Foreskin keratinocyte (primary cell): ENCODE measurements at places on chromosomes 5 and 9. TPM values are rescaled to one million over a fixed set of nuclear protein-coding genes. Genes with fewer than 3 reads are reported as not detected.

DNA sequence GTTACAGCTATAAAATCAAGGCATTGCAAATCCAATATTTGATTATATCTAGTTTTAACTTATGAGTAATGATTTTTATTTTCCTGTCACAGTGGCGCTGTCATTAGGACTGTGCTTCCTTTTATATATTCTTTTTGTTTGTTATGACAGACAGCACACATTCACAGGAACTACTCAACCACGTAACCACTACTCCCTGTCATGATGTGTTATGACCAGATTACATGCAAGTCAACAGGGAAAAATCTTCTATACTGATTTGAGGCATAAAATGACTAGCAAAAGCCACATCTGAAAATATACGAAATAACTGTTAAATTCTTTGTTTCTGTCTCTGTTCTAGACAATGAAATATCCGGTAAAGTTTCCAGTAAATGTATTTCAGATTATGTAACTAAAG, 25.4 kb downstream of the SREK1 start:
- no peak for DNase-seq

- DNase-seq = peak; percentile 51
These were observed 4.0 kb downstream of the MYOZ3 start for GRCh38 chr5:150665044-150665443.

- no peak for DNase-seq
These were observed 26.2 kb upstream of the LMX1B start for GRCh38 chr9:126587187-126588185.

- no peak for DNase-seq
These were observed 35.2 kb upstream of the PSD2 start for GRCh38 chr5:139760066-139761056.

- peak; percentile 34 for DNase-seq
These were observed 107.4 kb upstream of the LHFPL2 start for GRCh38 chr5:78755822-78756429.

DNA sequence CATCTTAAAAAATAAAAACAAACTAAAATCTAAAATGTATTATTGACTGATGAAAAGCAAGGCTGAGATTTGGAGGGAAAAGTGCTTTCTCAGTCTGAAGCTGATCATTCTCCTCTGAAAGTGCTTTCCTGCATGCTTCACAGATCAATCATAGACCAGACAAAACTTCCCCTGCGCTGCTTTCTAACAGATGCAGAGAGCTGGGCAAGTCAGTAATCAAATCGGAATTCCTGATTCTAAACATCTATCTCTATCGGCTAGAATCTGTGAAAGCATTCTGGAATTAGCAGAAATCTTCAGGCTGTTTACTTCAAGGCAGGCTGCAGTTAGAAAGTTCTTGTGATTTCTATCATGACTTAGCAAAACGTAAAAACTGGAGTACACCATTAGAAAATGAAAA, 15.6 kb upstream of the FAM81B start:
- no peak for DNase-seq

DNA sequence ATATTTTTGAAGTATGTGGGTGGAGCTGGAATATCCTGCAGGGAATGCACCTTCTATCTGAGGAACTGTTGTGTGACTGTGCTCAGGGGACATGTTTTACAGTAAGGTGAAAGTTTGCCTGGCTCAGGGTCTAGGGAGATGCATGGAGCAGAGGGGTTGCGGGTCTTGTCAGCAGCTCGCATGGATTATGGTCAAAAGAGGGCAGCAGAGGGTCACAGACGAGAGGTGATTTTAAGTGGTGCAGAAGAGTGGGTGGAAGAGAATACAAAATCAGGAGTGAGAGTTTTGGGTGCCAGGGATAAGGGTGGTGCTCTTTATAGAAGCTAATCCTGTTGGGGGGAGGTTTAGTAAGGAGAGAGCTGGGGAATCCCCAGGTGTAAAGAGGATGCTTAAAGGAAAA, 53.5 kb upstream of the GRIN3A start:
- DNase-seq = no peak

DNA sequence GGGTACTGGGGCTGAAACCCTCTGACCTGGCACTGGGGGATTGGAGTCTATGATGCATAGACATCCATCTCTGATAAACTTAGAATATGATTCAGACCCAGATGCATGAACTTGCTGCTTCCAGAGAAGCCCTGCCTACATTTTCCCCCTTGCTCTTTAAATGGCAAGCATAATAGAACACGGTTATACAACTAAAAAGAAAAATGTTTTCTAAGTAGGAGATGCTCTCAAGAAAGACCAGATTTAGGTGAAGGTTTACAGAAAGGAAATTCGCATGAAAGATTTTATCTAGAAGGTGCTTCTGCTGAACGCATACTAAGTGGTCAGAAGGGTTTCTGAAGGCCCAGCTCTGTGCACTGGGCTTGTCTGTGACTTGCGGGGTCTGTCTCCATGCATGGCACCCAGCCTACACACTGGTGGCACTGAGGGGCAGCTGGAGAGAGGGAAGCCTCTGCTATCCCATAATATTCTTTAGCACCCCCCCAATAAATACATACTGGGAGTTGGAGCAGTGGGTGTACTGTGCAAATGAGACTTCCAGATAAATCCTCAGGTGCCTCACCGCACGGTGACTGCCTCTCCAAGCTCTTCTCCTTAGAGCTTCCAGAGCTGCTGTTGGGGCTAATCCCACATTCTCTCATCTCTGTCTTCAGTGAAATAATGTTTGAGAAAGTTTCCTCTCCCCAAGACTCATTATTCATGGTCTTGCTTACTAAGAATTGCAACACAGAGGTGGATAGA, 114.6 kb downstream of the FSTL4 start:
- no peak for DNase-seq

DNA sequence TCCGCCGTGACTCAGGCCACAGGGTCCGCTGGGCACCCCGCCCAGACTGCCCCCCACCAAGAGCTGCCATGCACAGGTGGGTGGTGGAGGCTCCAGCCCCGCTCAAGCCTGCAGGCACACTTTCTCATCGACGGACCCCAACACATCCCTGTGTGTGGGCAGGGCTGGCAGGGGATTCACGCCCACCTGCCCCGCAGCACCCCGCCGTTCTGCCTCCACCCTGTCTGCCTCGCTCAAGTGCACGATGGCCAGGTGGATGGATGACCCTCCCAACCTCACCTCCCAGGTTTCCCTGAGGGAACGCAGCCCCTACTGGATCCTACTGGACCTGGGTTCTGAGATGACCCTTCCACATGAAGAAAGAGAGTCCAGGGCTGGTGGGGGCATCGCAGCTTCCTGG, 26.1 kb upstream of the FCN1 start:
- DNase-seq = no peak

DNA sequence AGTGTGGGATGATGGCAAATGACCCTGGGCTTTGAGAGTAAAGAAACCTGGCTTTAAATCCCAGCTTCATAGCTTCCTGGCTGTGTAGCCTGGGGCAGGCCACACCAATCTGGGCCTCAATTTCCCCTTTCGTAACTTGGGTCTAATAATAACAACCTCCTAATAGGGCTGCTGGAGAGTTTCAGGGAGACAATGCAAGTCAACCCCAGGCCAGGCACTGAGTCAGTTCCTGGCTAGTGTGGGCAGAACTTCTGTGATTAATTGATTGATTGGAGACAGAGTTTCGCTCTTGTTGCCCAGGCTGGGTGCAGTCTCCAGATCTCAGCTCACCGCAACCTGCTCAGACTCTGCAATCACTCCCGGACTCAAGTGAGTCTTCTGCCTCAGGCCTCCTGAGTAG, 3.3 kb upstream of the SH2D3C start:
- DNase-seq = no peak

DNA sequence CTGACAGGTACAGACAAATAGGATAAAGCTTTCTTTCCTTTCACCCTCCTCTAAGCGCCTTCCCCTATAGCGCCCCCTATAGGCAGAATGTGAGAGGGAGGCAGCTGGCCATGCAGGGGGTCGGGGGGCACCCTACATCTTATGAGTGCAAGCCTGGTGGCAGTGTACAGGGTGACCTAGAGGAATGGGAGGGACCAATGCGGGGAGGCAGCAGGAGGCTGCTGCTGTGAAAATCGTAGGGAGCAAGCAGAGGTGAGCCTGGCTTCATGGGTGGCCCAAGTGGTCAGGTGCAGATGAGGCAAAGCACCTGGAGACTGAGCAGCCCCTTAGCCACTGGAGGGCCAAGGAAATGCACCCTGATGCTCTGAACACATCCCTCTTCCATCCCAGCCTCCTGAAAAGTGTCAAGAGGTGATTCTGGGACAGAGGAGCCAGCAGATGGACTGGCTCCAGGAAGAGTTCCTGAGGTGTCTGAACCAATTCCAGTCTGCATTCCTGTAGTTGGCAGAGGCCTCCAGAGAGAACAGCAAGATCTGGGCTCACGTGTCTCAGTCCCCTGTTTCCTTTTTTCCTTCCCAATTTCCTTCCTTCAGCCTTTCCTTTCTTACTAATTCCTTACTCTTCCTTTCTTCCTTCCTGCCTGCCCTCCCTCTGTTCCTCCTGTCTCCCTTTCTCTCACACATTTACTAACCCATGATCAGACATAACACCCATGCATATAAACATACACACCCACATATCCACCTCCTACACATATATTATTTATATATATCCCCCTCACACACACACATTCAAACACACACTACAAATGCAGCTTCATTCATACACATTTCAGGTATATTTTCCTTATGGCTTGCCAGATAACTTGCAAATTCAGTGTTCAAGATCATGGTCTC, 32.8 kb upstream of the GALNT10 start:
- DNase-seq = no peak

GRCh38 chr5:135566422-135567400, 12.1 kb downstream of the CXCL14 start:
- DNase-seq = no peak

DNA sequence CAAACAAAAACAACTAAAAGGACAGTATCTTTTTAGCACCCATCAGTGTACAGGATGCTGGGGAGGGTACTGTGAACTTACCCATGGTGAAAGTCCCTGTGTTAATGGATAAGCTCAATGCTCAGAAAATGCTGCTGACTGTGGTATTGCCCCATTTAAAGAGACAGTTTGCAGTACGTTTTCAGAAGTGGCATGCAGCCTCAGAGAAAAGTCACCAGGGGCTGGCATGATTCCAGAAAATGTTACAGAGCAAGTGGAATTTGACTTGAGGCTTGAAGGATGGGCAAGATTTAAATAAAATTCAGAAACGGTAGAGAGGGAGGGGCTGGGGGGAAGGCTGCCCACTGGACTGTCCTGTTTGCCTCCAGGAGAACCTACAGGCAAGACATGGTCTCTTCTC, 7.2 kb downstream of the S1PR3 start:
- no peak for DNase-seq

GRCh38 chr9:37066139-37066725, 32.2 kb upstream of the PAX5 start:
- no peak for DNase-seq

DNA sequence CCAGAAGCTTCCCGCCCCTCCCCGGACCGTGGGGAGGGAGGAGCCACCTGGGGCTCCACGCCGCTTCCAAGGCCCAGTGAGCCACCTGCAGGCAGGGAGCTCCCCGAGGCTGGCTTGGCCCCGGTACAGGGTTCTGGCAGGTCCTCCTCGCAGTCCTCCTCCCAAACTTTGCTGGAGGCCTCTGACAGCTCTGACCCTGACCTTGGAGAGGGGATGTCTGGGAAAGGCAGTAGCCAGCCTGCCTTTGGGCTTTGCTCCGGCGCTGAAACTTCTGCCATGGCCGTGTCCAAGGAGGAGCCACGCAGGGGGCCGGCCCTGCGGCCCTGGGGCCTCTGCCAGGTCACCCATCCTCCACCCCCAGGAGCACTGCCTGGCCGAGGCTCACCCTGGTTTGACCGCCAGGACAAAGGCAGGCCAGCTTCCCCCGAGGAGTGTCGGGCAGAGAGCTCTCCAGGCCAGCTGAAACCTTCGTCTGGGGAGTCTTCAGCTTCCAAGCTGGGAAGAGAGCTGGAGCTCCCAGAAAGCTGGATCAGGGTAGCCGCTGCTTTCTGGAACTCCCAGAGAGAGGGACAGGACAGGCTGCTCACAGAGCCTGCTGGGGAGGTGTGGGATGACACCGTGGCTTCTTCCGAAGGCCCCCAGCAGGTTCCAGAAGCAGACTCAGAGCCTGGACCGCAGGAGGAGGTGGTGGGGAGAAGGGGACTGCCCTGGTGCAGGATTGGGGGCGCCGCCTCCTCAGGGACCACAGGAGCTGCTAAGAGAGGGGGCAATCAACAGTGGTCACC, 9.0 kb upstream of the QSOX2 start:
- no peak for DNase-seq

GRCh38 chr5:148209151-148209770, 6.4 kb downstream of the SPINK6 start:
- no peak for DNase-seq

GRCh38 chr5:15620501-15620900, 120.5 kb downstream of the FBXL7 start:
- DNase-seq = peak; percentile 21

Gene TERT
- not detected in 2 replicates for polyA plus RNA-seq

Gene SV2C
- 0.07 TPM in 1 of 2 replicates, not detected in the other for polyA plus RNA-seq

Gene IGIP
- polyA plus RNA-seq = 0.83 and 0.95 TPM in 2 replicates

Gene SEMA4D
- polyA plus RNA-seq = 0.68 and 0.69 TPM in 2 replicates

Gene REEP2
- 3.8 and 4.5 TPM in 2 replicates for polyA plus RNA-seq

Gene GFI1B
- polyA plus RNA-seq = not detected in 2 replicates

Gene SPINK4
- not detected in 2 replicates for polyA plus RNA-seq

Gene UBE2QL1
- polyA plus RNA-seq = not detected in 2 replicates

Gene ENG
- 4.9 and 5.4 TPM in 2 replicates for polyA plus RNA-seq
